ENCODE measurements at places on chromosomes 16 and 17. TPM values are rescaled to one million over a fixed set of nuclear protein-coding genes. Genes with fewer than 3 reads are reported as not detected.

DNA sequence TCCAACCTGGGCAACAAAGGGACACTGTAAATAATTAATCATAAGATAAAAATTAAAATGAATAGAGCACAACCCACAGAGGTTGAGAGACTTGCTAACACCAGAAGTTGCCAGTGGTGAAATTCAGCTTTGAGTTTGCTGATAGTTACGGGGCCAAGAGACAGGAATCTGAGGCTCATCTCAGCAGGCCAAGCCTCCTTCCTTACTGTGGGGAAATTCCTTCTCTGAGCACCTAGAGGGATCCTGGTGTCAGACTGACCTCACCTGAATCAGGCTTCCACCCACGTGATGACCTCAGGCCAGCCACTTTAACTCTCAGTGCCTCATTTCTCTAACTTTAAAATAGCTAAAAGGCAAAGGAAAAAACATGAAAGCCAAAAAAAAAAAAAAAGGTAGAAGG, 4.7 kb downstream of the ABAT start:
- DNase-seq = no peak

DNA sequence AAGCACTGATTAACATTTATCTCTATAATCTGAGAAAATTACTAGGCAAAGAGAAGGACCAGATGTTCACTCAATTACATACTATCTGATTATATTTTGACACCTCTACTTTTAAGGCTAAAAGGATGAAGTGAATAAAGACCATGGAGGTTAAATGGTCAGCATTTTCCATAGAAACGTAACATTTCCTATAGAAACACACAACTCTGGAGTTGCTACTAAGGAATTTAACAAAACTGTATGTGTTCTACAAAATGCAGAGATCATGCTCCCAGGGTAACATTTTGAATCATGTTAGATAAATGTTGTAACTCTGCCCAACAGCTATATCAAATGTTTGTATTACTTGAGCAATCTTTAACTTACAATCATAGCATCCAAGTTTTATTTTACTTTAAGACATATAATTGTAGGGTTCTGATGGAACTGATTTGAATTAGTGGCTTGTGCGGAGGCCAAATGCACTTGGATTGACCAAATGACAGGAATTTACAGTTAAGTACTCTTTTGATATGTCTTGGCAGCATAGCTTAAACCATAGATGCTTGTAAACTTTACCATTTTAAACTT, 97.7 kb downstream of the RPGRIP1L start:
- no peak for DNase-seq

- DNase-seq = peak; percentile 51
Observed at GRCh38 chr17:8109661-8110455, 8.5 kb downstream of the ALOXE3 start.

GRCh38 chr16:77866752-77867151, 78.4 kb downstream of the VAT1L start:
- DNase-seq = no peak

GRCh38 chr17:59761385-59762048, 54.1 kb downstream of the VMP1 start:
- peak; percentile 64 for DNase-seq

DNA sequence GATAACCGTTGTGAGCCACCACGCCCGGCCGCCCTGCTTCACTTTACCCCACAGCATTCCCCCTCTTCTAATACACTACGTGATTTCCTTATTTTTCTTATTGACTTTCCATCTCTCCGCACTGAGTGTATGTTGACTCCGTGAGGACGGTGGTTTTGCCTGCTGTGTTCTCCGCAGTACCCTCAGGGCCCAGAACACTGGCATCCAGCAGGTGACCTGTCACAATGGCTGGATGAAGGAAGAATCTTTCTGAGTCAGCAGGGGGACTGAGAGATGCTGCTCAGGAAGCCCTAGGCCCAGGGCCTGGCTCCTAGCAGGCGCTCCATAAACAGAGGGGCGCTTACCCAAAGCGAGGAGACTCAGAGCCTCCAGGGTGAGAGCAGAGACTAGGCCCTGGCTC, 79.5 kb downstream of the RTN4RL1 start:
- no peak for DNase-seq

XAF1 gene
- total RNA-seq = 13.7 TPM

CARD14 gene
- total RNA-seq = not detected

Measured in Daoy (cell line).